ENCODE measurements at places on chromosomes 3 and 15.
A peak's percentile ranks its signal among the peaks of the same experiment; 100 is the strongest.

- no peak for DNase-seq
Measured at GRCh38 chr3:150783920-150784746, 21.2 kb upstream of the SIAH2 start.

DNA sequence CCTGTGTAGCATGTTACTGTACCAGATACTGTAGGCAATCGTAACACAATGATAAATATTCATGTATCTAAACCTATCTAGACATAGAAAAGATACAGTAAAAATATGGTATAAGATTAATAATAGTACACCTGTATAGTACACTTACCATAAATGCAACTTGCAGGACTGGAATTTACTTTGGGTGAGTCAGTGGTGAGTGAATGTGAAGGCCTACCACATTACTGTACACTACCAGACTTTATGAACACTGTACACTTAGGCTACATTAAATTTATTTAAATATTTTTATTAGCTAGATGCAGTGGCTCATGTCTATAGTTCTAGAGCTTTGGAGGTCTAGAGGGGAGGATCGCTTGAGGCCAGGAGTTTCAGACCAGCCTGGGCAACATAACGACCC lies 186.6 kb upstream of the ROPN1 start:
- no peak for DNase-seq

- DNase-seq: no peak
Measured at GRCh38 chr3:29827756-29828155, 546.9 kb downstream of the RBMS3 start.

- no peak for DNase-seq
Measured at GRCh38 chr3:16608816-16609215, 3.6 kb upstream of the DAZL start.

GRCh38 chr3:57227930-57228751 lies 612 bp downstream of the APPL1 start:
- DNase-seq: no peak

DNA sequence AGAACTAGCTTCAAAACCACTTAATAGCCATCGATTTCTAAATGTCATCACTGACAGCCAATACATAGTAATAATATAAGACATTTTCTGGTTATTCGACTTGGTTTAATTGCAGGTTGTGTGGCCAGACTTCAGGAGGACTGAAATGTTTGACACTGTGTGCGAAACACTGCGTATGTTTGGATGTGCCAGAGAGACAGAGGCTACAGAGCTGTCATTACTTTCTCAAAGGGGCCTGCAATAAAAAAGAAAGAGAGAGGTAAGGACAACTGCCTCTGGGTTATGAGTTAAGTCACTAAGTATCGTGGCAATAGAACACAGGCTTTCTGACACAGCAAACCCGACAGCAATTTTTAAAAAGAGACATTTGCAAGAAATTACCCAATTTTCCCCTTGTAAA lies 882 bp downstream of the LMOD3 start:
- DNase-seq: no peak

DNA sequence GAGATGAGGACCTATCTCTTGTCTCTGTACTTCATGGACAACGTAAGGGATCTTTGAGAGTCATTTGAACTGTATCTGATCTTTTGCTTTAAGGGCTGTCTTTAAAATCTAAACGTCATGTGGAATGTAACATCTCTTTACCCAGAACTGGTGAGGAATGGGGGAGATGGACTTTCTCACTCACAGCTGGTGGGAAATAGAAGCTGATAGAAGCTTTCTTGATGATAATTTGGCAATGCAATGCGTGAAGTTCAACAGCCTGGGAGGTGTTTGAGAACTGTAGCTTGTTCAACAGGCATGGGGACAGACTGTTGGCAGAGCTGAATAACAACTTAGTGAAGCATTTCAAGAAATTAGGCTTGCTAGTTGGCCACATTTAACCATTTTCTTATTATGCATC lies 21.5 kb upstream of the RORA start:
- no peak for DNase-seq

GRCh38 chr15:60890375-60891230 lies 338.5 kb downstream of the RORA start:
- DNase-seq: no peak

GRCh38 chr3:138809500-138810256 lies 25.1 kb downstream of the PIK3CB start:
- no peak for DNase-seq

DNA sequence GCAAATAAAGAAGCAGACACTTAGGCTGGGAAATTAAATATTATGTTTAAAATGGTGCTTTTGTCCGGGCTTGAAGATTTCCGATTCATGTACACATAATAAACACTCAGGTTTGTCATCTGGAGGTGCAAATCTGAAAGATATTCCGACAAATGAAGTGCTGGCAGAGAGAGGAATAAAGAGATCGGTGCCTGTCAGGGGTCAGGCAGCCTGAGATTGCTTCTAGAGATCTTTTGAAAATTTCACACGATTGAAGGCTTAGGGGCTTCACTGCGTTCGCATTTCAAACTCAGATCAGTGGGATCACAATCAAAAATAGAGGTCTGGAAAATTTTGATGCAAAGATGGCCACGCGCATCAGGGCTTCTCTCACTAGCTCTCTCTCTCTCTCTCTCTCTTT lies 33.2 kb downstream of the NR2F2 start:
- no peak for DNase-seq

DNA sequence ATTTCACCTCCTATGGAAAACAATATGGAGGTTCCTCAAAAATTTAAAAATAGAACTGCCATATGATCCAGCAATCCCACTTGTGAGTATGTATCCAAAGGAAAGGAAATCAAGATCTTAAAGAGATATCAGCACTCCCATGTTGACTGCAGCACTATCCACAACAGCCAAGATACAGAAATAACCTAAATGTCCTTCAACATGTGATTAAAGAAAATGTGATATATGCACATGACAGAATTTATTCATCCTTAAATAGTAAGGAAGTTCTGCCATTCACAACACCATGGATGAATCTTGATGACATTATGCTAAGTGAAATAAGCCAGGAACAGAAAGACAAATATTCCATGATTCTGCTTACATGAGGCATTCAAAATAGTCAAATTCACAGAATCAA lies 303.6 kb upstream of the LRRN1 start:
- no peak for DNase-seq

GRCh38 chr15:89665449-89666181 lies 10.3 kb upstream of the KIF7 start:
- no peak for DNase-seq

DNA sequence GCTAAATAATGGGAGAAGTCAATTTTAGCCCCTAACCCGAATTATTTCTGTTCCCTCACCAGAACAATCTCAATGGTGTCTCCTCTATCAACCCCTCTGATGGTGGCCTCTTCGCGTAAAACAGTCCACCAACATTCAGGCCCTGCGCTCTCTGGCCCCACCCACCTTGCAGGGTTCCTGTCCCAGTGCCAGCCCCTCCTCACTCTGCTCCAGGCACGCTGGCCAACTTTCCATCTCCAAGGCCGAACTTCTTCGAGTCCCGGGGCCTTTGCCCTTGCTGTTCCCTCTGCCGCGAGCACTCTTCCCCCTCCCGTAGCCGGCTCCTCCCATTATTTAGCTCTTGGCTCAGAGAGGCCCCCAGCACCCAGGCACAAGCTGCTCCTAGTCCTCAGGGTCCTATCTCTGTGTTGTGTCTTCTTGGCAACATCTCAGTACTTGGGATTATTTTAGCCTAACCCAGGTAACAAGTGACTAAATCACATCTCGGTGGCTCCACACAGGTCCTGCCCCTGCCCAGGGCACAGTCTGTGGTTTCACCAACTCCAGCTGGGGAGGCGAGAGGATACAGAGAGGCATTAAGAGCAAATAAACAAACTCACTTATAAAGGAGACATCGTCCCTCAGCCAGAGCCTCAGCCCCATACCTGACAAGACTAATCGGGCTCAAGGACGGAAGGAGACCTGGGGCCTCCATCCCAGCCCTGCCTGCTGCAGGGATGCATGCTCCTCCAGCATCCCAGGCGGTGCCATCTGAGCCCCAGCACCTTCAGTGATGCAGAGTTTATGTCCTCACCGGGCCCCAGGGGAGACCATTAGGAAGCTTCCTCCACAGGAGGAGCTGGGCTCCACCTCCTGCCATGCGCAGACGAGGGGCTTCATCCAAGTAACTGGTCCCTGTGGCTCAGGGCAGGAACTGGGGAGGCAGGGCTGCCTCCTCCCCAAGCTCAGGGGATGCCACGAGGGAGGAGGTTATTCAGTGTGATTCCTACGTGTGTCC lies 19.7 kb upstream of the IQSEC1 start:
- no peak for DNase-seq

DNA sequence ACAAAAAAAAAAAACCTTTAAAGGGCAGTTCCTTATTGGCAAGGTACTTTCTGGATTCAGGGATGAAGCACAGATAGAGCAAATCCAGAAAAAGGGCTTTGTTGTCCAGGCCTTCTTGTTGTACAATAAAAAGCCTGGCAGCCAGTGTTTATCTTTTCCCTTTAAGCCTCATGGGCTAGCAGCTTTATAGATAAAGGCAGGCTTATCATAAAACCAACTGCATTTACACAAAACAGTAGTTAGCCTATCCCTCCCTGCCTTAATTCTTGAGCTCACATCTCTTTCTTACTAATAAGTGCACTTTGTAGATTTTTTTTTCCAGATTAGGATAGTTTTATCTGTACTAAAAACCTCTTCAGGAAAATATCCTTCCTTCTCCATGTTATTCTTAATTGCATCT lies 662.8 kb upstream of the CCDC54 start:
- DNase-seq: no peak

DNA sequence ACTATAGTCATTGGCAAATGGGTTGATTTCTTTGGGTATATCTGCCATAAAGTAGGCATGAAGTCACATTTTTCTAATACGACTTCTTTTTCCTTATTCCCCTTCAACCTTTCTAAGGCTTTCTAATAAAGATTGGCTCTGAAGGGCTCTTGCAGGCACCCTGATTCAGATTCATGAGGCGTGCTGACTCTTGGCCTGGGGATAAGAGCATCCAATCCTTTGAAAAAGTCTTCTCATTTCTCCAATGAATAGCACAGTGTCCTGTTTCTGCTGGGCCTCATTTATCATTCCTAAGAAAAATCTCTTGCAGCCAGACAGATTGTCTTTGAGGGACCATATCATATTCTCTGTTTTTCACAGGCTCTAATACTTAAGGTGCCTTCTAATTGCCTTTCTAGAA lies 32.3 kb upstream of the BNIP2 start:
- DNase-seq: no peak

- DNase-seq: no peak
Measured at GRCh38 chr3:39937315-39937714, 127.9 kb downstream of the MYRIP start.

GRCh38 chr15:67116742-67117141 lies 51.3 kb downstream of the SMAD3 start:
- DNase-seq: no peak

- no peak for DNase-seq
Measured at GRCh38 chr3:37456270-37456708, 281.9 kb upstream of the LRRFIP2 start.

DNA sequence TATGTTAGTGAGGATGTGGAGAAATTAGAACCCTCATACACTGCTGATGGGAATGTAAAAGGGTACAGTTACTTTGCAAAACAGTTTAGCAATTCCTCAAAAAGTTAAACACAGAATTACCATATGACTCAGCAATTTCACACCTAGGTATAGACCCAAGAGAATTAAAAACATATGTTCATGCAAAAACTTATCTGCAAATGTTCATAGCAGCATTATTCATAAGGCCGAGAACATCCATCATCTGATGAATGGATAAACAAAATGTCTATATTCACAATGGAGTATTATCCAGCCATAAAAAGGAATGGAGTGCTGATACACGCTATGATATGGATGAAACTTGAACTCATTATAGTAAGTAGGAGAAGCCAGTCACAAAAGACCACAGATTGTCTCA lies 10.3 kb downstream of the SEC13 start:
- DNase-seq: no peak

- DNase-seq: no peak
Measured at GRCh38 chr15:71575474-71576045, 234.8 kb upstream of the NR2E3 start.

GRCh38 chr3:182215881-182216280 lies 504.2 kb downstream of the SOX2 start:
- DNase-seq: no peak

DNA sequence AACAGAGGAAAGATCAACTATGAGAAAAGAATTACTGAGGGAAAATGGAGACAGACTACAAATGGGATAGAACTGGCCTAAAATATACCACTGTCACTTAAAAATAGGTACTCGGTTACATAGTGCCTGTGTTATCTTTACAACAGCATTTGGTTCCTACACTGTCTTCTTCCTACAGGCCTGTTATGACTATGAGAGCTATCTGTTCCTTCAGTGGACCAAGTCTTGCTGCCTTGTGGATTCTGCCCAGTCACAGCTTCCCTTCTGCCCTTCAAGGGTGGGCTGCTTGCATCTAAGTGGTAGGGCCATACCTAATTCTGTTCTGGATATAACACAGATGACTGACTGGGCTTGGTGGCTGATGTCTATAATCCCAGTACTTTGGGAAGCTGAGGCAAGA lies 13.8 kb upstream of the ARHGEF3 start:
- no peak for DNase-seq

- peak; percentile 32 for DNase-seq
Measured at GRCh38 chr3:70550723-70551319, 238.4 kb upstream of the MDFIC2 start.

GRCh38 chr3:20574746-20575145 lies 388.7 kb upstream of the SGO1 start:
- DNase-seq: no peak

- no peak for DNase-seq
Measured at GRCh38 chr3:63908081-63908736, 4.0 kb downstream of the SCAANT1 start.

DNA sequence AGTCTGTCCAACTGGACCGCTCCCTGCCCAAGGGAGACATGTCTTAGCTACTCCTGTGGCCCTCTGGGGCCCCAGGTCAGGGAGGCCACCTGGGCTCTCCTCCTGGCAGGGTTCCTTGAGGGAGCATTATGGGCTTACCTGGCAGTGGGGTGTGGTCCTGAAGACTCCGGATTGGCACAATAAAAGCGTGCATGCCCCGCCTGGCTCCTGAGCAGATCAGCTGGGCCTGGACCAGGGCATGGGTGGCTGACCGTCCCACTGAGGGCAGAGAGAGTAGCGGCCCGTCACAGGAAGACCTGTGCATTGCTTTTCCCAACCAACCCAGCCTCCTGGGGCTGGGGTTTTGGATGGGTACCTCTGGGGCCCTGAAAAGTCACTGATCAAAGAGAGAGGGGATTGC lies 5.4 kb downstream of the ACOX2 start:
- no peak for DNase-seq

- no peak for DNase-seq
Measured at GRCh38 chr3:160078533-160078932, 89.9 kb downstream of the IL12A start.

GRCh38 chr3:98587654-98588053 lies 5.8 kb downstream of the CPOX start:
- no peak for DNase-seq

- DNase-seq: no peak
Measured at GRCh38 chr3:175002732-175003143, 143.6 kb downstream of the NAALADL2 start.

DNA sequence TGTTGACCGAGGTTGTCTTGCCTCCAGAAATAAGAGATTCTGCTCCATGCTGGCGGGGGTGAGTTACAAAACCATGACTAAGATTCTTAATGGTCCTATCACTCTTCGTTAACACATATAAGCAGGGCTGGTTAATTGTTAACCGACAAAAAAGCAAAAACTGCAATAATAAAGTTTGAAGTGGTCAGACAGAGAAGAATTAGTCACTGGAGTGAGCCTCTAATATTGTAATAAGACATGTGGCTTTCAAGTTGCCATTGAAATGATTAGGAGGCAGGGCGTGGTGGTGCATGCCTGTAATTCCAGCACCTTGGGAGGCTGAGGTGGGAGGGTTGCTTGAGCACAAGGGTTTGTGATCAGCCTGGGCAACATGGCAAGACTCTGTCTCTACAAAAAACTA lies 78.4 kb upstream of the NR2F2 start:
- DNase-seq: no peak

Data from stimulated activated CD8-positive, alpha-beta memory T cell treated with anti-CD3 and anti-CD28 coated beads, Interleukin-4, amount 100 ng/mL, for 4 hours (primary cell).